ENCODE measurements at places on chromosomes 11 and 22.

DNA sequence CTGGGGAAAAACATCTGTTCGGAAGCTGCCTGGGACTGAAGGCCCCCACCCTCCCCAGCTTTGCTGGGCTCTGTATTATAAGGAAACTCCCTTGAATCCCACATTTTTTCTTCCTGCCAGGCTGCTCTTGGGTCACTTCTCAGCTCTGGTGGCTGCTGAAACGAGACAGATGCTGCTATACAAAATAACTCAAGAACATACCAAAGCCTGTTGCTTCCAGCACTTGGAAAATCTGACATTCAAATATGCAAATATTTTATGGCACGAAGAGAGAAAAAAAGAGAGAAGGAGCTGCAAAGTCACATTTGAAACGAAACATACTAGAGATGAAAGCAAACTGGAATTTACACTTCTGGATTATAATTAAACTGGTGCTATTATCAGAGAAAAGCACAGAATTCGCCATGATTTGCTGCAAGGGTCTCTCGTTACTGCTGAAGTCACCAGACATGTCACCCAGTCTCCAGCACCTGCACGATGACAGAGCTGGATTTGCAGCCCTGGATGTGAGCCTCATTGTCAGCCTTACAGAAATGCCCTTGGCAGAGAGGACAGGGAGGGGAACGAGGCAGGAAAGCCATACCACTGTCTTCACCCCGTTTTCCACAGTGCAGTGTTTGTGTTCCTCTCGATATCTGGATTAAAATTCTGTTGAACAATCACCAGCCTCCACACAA is 47.9 kb upstream of the IGSF9B start:
- no peak for DNase-seq

DNA sequence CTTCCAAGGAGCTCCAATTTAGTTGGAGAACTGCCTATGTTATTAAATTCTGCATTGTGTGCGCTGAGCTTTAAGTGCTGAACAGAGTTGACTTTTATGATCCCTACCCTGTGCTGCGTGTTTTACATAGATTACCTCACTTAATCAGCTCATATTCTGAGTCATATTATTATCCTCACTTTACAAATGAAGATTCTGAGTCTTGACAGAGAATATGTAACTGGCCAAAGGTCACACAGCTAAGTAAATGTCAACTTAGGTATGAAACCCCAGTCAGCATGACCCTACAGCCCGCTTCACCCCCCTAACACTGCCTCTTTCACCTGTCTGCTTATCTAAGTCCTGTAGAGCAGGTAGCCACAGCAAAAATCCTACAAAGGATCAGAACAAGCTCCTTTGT is 19.8 kb upstream of the TMPRSS5 start:
- DNase-seq: no peak

- no peak for DNase-seq
These were observed 91.8 kb downstream of the FEZ1 start for GRCh38 chr11:125404157-125404810.

GRCh38 chr11:126599217-126599897 is 243.9 kb downstream of the ST3GAL4 start:
- DNase-seq: no peak

DNA sequence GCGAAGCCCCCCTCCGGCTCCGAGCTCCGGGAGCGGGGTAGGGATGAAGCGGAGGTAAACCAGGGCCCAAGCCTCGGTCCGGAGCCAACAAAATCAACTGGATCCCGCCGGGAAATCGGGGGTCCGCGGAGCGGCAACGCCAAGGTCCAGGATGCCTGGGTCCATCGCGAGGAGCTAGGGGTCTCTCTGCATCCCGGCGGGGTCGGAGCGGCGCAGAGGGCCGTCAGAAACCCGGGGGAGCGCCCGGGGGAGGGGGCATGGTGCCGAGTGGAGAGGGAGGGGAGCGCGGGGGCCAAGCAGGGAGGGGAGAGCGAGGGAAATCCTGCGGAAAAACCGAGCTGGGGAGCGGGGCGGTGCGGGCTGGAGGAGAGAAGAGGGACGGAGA is 51.8 kb downstream of the SLC22A12 start:
- no peak for DNase-seq

DNA sequence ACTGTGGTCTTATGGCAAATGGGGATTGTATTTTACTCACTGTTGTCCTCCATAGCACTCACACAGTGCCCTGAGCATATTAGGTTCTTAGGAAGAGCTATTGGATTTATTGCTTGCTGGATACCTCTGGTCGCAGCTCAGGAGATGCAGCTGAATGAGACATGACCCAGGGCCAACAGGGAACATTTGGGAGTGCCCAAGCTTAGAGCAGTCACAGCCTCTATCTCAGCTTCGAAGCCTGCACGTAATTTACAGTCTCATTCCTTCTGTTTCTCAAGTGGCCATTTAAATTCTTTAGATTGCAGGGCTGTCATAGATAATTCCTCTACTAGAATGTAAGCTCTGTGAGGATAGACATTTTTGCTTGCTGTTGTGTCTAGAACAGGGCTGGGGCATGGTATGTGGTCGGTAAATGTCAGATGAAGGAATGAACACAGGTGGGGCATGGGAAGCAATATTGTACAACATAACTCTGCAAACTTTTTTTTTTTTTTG is 192.8 kb downstream of the GRIK4 start:
- no peak for DNase-seq

DNA sequence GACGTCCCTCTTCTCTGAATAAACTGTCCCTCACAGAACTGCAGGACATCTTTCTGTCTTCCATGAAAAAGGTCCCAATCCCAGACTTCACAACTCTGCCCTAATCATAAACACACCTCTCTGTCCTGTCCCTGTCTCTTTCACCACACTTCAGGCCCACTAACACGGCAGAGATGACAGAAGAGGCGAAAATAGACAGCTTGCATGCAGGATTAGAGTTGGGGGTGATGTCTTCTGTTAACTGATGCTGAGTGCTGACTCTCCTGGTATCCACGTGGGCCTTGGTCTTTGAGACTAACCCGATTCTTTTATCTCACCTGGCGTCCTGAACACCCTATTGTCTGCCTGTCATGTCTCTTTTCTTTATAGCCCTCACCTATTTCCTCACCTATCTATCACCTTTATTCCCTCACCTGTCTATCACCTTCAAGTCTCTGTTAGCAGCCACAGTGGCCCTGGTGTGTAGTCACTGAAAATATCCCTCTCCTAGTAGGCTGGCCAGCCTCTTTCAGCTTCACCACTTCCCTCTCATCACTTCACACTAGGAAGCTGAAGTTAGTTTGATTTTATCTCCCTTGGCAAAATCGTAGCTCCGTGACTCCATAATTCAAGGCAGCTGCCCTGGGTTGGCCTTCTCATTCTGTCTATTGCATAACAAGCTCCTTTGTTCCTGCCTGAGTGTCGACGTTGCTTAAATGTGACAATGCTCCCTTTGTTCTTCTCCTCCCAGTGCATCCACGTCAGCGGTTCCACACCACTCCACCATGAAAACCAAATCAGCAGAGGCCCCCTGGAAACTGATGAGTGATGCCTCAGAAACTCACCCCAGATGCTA is 30.6 kb upstream of the DRD2 start:
- no peak for DNase-seq

GRCh38 chr11:45806937-45807791 is 2.2 kb downstream of the SLC35C1 start:
- DNase-seq: no peak

- no peak for DNase-seq
These were observed 83.1 kb downstream of the PTPRJ start for GRCh38 chr11:48063424-48063978.

- DNase-seq: no peak
These were observed 97.2 kb downstream of the JRKL start for GRCh38 chr11:96486890-96487611.

GRCh38 chr11:17767914-17768313 is 33.3 kb downstream of the KCNC1 start:
- DNase-seq: no peak

GRCh38 chr11:86983021-86983488 is 27.9 kb upstream of the FZD4 start:
- no peak for DNase-seq

GRCh38 chr22:47111626-47112581 is 349.5 kb downstream of the TBC1D22A start:
- DNase-seq: no peak

DNA sequence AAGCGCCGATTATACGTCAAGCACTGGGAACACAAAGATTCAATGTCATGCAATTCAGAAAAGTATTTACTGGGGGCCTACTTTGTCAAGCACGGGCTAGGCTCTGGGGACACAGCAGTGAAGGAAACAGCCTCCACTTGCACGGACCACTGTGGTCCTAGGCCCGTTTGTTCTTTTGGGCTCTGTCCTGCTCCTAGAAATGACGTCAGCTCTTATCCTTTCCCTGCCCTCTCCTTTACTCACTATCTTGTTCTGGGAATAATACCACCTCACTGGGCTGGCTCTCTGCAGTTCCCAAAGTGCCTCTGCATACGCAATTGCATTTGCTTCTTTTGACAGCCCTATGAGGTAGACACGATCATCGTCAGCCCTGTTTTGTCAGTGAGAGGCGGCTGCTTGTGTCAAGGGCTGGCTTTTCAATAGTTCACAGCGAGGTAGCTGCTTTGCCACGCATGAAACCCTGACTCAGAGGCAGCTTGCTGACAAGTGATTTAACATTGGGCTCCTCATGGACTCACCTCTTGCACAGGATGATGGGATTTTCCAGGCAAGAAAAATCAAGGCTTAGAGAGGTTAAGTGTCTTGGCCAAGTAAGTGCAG is 22.9 kb upstream of the IGSF22 start:
- DNase-seq: no peak

- no peak for DNase-seq
These were observed 26.9 kb upstream of the SCUBE1 start for GRCh38 chr22:43370036-43370435.

DNA sequence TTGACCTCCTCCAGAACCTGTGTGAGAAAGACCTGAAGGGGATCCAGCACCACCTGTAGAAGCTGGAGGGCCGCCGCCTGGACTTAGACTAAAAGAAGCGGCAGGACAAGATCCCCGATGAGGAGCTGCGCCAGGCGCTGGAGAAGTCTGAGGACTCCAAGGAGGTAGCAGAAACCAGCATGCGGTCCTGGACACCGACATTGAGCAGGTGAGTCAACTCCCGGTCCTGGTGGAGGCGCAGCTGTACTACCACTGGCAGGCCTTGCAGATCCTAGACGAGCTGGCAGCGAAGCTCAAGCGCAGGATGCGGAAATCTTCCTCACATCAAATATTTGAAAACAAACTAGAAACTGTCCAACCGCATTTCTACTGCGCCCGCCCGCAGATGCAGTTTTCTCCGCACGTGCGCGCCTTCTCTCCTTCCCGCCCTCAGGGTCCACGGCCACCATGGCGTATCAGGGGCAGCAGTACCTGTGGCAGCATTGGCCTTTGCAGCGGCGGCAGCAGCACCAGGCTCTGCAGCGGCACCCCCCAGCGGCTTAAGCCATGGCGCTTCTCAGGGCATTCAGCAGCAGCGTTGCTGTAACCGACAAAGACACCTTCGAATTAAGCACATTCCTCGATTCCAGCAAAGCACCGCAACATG is 10.2 kb downstream of the CLDN25 start:
- DNase-seq: no peak

GRCh38 chr11:39036021-39036420 is 2423.4 kb downstream of the LRRC4C start:
- DNase-seq: no peak

Data from T-helper 2 cell (primary cell).